ENCODE measurements at places on chromosomes 6 and 20.

GRCh38 chr6:122806291-122806690 lies 17.2 kb downstream of the SMPDL3A start:
- DNase-seq = no peak

DNA sequence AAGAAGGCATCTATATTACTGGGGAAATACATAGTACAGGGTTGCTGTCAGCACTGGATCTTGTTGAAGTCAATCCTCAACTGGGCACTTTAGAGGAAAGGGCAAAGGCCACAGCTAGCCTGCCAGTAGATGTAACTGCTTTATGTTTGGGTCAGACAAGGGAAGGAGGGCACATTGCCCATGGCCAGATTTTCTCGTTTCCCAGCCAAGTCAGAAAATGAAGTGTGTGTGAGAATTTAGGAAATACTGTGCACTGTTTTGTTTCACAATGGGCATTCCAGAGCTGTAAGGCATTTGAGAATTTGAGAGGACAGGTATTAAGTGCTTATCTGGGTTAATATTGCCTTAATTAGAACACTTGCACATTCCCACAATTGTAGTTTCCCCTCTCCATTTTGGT lies 183.9 kb upstream of the MCHR2 start:
- DNase-seq = no peak

- DNase-seq = no peak
These were observed 178.6 kb downstream of the PLCB1 start for GRCh38 chr20:8310618-8311017.

- DNase-seq = no peak
These were observed 198.6 kb upstream of the SHLD1 start for GRCh38 chr20:5551621-5552020.

DNA sequence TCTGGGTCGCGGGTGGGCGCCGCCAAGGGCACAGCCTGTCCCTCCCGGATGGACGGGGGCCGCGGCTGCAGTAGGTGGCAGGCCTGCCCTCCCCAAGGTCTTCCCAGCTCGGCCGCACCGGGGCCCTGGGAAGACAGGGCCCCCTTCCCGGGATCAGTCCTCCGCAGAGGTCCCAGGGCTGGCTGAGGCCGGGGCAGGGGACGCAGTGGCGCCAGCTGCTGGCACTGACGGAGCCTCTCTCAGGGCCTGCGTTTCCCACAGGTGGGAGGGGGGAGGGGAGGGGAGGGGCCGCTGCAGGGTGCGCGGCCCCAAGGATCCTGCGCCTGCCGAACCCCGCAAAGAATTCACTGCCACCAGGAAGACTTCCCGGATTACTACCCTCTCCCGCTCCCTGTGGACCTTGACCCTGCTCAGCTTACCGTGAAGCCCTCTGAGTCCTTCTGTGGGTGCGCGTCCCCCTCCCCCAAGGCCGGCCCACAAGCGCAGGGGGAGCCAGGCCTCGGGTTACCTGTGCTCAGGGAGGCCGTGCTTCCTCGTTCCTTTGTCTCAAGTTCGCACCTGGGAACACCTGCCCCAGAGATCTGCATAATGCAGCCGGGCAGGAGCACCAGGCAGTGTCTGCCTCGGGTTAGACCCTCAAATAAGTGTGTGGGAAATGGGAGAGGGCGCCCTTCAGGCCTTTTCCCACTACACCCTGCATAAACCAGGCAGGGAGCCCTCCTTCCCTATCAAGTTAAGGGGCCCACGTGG lies 5.1 kb downstream of the LZTS3 start:
- DNase-seq = no peak

DNA sequence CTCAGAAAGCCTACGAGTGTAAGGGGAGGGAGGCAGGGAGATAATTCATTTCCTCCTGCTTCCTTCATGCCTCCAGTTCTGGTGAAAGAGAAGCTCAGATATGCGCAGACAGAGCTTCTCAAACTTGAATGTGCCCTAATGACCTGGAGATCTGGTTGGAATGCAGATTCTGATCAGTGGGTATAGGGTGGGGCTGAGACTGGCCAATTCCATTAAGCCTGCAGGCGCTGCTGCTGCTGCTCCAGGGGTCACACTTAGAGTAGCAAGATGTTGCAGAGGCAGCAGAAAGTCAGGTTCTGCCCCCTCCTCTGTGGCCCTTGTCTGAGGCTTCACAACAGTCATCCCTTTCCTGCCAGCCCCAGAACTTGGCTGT lies 161.0 kb downstream of the DHX35 start:
- DNase-seq = no peak
